ENCODE measurements at places on chromosomes 3 and 15.

DNA sequence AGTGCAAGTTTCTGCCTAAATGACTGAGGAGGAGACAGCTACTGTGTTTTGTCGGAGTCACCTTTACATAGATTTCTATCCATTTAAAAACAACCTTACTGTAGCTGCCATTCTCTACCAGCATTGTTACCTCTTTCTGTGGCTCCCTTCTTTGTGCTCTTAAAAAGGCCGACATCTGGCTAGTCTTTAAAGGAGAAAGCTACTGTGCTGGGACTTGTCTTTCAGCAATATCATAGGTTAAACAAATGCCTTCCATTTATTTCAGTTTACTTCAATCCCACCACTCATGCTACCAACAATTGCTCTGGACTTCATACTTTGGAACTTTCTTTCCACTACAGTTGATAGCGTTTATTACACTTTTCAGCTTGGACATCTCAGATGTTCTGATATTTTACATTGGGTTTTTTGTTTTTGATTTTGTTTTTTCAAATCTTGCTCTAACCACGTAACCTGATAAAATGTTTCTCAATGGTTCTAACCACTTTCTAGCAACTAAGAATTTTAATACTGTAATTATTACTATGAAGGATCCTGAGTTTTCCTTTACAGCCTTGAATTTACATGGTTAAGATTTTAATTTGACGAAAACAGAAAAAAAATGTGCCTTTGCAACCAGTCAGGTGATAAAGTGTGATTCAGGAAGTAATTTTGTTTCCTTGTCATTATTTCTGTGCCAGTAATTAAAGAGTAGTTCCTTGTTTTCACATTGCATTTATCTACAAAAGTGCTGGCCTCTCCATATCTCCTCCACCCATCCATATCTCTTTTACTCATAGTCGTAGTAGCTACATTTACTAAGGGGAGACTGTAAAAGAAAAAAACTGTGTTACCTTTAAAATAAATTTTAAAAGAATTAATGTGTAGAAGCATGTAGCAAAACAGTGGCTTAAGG is 1.3 kb upstream of the CBLB start:
- DNase-seq, result no peak

- no peak for DNase-seq
Measured at GRCh38 chr3:32337505-32337904, 54.1 kb upstream of the CMTM7 start.

- DNase-seq, result no peak
Measured at GRCh38 chr15:84898761-84899160, 14.3 kb downstream of the SLC28A1 start.

GRCh38 chr3:128895843-128896697 is 16.6 kb downstream of the ACAD9 start:
- DNase-seq, result no peak

- DNase-seq, result no peak
Measured at GRCh38 chr3:116618930-116619329, 90.6 kb upstream of the TUSC7 start.

GRCh38 chr3:57048052-57048671 is 12.3 kb upstream of the SPATA12 start:
- no peak for DNase-seq

DNA sequence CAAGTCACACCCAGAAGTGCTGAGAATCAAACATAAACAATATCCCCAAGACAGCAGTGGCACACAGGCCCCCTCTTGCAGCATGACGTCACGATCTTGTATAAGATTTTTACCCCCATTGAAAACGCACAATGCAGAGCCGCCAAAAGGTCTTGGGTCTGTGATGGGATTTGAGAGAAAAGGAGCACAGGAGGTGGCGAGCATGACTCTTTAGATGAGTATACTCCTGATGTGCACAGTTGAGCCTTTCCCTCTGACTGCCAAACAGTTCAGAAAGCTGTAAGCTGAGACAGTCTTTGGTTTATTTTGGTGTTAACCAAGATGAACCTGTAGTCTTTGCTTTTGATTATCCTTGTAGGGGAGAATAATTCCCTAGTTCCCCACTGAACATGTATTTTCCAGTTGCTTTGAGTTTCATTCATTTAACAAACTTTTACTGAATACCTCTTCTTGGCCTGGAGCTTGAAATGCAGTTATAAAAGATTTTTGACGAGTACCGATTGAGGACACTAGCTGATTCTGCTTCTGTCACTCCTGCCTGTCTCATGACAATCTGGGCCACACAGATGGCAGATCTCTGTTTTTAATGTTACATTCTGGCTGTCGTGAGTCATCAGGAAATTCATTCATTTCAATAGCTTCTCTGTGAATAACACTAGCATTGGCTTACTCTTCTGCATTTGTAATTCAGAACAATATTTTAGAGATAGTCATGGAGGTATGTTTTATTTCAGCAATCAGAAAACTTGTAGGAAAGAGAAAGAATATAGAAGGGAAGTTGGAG is 28.9 kb downstream of the CFAP91 start:
- no peak for DNase-seq

DNA sequence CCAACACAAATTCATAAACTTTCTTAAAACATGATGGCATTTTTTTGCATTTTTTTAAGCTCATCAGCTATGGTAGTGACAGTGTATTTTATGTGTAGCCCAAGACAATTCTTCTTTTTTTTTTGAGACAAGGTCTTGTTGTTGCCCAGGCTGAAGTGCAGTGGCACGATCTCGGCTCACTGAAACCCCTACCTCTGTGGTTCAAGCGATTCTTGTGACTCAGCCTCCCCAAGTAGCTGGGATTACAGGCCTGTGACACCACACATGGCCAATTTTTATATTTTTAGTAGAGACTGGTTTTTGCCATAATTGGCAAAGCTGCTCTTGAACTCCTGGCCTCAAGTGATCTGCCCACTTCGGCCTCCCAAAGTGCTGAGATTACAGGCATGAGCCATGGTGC is 17.3 kb upstream of the USP50 start:
- no peak for DNase-seq

- DNase-seq, result no peak
Measured at GRCh38 chr3:110577854-110578253, 493.8 kb upstream of the NECTIN3 start.

- DNase-seq, result no peak
Measured at GRCh38 chr3:38167591-38167990, 2.3 kb downstream of the OXSR1 start.

GRCh38 chr3:94004301-94004910 is 24.0 kb downstream of the STX19 start:
- DNase-seq, result peak; percentile 3

- DNase-seq, result no peak
Measured at GRCh38 chr3:61371123-61371522, 119.9 kb upstream of the FHIT start.

- DNase-seq, result no peak
Measured at GRCh38 chr3:157464321-157464720, 27.7 kb downstream of the PTX3 start.

DNA sequence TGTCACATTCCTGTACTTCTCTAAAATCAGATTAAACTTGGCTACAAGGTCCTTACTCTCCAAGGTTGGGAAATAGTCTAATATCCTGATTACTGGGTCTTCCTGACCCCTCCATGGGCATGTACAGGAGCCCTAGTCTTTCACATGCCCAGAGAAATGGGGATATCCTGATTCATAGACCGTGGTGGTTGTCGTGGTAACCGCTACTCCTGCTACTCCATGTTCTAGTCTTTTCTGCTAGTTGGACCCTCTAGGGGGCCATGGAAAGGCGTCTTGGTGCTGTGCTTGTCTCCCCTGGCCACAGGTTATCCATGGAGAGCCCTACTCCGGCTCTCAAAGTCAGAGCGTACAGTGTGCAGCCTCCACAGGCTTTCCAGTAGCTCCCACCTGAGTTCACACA is 13.1 kb upstream of the ZBTB38 start:
- no peak for DNase-seq

DNA sequence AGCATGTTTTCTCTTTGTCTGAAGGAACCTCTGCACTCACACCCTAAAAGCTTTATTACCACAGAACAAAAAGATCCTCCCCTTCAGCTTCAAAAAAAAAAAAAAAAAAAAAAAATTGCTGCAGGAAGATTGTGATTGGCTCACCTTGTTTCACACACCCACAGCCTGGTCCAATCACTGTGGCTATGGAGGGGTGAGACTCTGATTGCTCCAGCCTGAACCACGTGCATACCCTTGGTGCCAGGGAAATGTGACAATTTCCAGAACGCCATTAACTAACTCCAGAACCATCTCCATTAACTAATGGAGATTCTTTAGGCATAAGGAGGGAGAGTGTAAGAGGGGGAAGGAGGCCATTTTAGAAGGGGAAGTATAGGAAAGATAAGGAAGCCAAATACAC is 106.5 kb upstream of the CRBN start:
- no peak for DNase-seq

GRCh38 chr3:33732394-33732793 is 14.3 kb upstream of the CLASP2 start:
- no peak for DNase-seq

DNA sequence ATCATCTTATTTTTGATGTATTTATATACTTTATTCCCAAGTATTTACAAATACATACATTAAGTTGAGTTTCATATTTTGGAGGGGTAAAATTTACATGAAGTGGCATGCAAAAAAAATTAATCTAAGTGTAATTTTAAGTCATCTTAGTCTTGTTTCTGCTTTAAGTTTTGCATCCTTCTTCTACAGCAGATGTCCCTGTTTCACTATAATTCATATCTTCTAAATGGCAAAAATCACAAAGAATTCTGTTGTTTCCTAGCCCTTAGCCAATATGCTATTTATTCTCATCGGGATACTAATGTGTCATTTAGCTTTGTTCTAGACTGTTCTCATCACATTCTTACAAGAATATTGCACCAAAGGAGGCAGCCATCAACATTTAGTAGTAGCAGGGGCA is 831.9 kb downstream of the GBE1 start:
- no peak for DNase-seq

GRCh38 chr15:67100801-67101581 is 35.6 kb downstream of the SMAD3 start:
- DNase-seq, result no peak

DNA sequence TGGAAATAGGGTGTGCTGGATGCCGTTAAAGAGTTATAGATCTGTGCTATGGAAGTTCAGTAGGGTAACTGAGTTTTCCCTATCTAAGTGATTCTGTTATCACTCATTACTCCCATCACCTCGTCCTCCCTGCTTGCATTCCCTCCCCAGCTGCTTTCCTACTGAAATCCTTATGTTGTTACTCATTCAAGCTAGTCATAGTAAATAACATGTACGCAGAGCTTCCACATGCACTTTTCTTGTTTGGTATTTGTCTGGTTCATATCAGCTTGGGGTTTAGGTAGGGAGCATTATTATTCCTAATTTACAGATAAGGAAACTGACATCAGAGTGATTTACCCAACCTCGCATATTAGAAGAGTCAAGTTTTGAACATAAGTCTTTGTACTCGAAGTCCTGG is 135.1 kb downstream of the HCN4 start:
- no peak for DNase-seq

- DNase-seq, result no peak
Measured at GRCh38 chr3:133759740-133760305, 13.6 kb downstream of the TF start.

Measured in H54 (cell line).